ENCODE measurements at places on chromosomes 12 and 14.

DNA sequence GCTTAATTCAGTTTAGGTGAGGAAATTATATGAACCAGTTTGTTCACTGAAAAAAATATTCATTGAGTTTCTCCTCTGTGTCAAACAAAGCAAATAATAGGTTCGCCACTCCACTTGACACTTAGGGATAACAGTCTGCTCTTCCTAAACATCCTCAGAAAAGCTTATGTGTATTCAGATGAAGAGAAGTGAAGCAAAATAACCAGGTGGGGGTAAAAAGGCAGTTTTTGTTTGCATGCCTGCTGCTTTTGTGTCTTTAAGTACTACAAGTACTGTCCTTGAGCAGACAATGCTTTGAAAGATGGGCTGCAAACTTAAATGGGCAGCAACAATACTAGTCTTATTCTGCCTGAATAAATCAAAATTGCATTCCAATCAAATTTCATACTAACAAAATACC, 910.7 kb upstream of the MDGA2 start:
- DNase-seq: no peak

DNA sequence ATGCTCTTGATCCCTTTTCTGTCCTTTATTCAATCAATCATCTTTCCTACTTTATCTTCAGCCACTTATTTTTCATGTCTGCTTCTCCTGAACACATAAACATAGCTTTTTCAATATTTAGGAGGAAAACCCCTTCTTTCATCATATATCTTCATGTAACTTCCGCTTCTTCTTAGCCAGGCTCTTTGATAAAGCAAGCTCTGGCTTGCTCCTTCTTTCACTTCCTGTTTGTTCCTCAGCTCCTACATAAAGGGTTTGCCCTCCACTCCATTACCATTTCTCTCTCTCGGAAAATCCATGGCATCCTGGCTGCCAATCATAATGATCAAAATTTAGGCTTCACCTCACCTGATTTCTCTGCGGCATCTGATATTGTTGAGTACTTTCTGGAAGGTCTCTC, 33.7 kb upstream of the HELB start:
- DNase-seq: no peak

- DNase-seq: peak; percentile 25
Observed at GRCh38 chr12:82874945-82875344, 188.2 kb downstream of the TMTC2 start.

DNA sequence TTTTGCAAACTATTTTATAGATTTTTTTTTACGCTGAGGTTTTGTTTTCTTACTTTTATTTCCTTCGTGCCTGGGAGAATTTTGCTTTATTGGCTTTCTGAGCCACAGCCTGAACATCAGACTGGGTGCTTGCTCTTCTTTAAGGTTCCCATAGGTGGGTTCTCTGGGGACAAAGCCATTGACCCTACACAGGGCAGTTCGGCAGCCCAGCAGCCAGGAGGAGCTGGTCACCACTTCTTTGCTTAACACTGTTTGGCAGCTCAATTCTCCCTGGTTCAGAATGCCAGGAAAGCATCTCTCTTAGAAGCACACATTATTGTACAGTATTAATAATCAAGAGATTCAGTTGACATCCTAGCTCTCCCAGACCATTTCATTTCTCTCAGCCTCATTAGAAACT, 140.8 kb upstream of the NEDD1 start:
- DNase-seq: peak; percentile 11

- peak; percentile 62 for DNase-seq
Observed at GRCh38 chr12:124681779-124682391, 114.5 kb upstream of the NCOR2 start.

DNA sequence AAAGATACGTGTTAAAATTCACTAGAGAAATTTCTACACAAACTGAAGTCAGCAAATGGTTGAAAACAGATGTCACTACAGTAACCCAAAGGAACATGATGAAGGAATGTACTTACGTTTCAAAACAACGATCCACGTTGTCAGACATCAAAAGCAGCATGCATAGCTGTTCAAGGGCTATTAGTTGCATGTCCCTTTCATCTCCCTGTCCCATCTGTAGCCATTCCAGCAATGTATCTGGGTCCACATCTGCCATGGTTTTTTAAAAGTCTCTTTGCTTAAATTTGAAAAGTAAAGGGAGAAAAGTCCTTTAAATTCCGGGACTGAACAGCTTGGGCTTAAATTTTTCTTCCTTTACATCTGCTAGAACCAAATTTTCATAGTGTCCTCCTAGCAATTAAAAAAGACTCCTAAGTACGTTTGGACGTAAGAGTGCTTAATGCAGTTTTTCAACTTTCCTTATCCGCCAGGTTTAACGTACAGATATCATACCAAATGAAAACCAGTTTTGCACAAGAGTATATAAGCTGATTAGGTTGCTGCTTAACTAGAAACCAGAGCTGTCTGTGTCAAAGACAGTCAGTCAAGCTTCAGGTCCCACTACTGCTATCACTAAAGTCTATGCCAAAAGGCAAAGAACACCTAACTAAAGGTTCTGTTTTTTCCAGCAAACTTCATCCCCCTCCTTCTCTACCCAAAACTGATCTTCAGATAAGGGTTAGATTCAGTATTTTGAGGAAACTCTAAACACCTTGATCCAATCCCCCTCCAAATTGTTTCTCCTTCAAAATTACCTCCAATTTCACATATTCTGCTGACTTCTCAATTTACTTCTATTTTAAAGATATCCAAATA, 1.7 kb downstream of the HECTD1 start:
- DNase-seq: peak; percentile 82

DNA sequence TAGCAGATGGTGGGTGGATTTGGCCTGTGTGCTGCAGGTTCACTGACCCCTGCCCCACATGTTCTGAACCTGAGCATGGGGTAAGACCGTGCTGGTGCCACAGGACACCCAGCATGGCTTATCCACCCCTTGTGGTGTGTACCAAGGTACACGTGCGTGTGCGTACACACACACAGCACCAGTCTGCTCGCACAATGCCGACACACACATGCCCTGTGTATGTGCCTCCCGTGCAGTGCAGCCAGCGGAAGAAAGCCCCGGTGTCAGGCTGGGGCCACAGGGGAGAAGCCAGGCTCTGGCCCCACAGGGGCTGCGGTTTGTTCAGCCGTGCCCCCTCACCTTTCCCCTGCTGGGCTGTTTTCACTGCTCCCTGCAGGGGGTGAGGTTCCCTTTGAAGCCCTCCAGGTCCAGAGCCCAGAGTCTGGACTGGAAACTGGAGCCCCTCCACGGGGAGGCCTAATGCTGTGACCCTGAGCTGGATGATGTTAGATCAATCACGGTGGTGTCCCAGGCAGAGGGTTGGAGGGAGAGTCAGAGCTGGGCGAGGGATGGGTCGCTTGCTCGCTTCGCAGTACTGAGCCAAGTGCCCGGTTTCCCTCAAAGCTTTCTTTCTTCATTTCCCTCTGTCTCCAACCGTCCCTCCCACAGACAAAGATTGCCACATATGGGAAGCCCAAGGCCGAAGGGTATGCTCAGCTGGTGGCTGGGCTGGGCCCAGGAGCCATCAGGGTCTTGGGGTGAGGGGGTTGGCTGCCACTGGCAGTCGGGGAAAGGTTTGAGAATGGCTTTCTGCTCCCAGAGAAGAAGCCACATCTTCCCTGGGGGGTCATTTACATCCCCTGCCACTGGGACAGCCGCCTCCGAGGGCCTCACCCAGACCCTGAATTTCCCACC, 6.2 kb downstream of the DTX1 start:
- DNase-seq: no peak

DNA sequence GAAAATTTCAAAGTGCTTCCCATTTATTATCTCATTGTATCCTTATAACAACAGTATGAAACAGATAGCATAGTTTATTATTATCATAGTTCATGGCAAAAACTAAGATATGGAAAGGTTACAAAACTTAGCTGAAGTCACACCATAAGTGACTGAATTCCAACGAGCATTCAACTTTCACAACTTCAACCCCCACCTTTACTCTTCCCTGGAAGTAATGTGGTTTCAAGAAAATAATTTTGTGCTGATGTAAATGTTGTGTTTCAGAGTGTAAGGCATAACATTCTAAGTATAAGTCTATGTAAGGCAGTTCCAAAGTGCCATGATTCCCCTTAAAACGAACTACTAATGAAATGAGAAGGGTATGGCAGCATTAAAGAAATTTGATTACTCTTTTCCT, 454.5 kb downstream of the BCAT1 start:
- no peak for DNase-seq

- DNase-seq: no peak
Observed at GRCh38 chr12:68832504-68832867, 24.5 kb downstream of the MDM2 start.

DNA sequence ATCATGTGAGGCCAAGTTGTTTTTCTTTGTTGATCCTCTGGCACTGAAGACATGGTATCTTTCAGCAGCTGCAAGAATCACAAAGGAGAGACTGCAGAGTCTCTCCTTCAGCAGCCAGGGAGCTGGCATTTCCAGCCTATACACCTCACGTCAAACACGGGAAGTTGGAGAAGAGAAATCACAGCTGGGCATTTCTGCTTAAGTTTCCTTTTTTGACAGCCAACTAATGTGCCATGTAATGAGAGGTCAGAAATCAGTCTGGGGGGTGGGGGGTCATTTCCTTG, 28.3 kb downstream of the PHLDA1 start:
- DNase-seq: no peak

DNA sequence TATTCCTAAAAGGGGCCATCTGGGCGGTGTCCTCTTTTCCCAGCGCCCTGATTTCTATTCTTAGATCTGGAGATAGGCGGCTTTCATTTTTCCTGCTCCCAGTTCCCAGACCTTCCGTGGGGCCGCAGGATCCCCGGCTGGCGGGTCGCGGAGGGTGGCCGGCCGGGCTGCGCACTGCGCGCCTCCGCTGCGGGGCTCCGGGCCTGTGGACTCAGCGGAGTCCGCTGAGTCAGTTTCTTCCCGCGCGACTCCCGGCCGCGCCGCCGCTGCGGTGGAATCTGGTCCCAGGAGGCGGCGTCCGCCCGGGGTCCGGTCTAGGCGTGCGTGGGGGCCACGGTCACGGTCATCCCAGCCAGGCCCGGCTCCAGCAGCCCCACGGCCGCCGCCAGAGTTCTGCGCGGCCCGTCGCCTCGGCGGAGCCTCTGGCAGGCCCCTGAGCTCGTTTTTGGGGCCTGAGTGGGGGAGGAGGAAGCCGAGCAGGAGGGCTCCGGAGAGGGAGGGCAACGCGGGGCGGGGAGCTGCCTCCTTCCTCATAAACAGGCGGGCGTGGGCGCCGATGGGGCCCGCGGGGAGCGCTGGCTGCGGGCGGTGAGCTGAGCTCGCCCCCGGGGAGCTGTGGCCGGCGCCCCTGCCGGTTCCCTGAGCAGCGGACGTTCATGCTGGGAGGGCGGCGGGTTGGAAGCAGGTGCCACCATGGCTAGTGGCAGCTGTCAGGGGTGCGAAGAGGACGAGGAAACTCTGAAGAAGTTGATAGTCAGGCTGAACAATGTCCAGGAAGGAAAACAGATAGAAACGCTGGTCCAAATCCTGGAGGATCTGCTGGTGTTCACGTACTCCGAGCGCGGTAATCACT, at the start of gene LRRK2:
LRRK2 (plus strand) TSS at position 559 of the 853 bp plus-strand sequence; CDS start at position 694, 135 bp downstream.
- peak; percentile 60 for DNase-seq

DNA sequence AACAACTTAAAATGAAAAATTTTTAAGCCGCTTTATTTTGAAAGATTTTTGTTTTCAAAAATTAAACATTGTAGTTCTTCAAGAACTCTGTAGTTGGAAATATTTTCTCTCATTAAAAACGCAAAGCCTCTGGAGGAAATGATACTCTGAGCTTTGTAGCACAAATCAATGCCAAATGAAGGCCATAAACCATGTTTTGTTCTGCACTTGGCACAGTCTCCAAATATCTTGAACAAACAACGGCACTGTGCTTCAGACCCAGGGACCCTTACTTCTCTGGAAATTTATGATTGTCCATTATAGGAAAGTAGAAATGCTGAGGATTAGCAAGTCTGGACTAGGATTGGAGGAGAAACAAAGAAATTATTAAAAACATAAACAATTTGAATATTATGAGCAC, 160.8 kb upstream of the BMP4 start:
- no peak for DNase-seq

Data from cardiac fibroblast (primary cell).